ENCODE measurements at places on chromosomes 1 and 21.

GRCh38 chr1:88216441-88216840, 467.6 kb upstream of the PKN2 start:
- no peak for DNase-seq

- DNase-seq = no peak
Measured at GRCh38 chr1:105544475-105544874, 1512.0 kb upstream of the PRMT6 start.

DNA sequence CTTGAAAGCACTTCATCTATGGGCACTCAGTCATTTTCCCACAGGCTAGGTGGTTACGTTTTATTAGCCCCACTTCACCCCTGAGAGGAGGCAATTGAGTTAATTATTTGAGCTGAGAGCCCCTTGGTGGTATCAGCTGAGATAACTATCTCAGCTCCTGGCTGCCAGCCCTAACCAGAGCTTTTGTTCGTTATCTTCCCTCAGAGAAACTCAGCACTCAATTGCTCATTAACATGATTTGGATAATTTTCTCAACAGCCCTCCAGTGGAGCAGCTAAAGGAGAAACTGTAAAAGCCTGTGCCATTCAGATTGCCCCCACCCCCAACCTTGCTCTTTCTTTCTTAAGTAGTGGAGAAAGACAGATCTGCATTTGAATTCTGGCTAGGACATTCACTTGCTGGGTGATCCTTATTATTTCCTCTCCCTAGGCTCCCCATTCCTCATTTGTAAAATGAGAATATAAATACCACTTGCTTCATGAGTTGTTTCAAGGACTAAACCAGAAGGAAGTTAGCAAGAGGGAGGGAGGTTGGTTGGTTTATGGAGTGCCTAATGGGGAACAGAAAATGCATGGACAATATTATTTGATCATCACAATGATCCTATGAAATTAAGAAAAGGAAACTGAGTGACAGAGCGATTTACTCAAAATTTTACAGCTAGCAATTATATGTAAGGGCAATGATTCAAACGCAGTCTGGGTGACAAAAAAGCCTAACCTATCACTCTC, 218.7 kb upstream of the FGGY start:
- no peak for DNase-seq

- DNase-seq = no peak
Measured at GRCh38 chr1:31428436-31429221, 15.6 kb downstream of the SERINC2 start.

DNA sequence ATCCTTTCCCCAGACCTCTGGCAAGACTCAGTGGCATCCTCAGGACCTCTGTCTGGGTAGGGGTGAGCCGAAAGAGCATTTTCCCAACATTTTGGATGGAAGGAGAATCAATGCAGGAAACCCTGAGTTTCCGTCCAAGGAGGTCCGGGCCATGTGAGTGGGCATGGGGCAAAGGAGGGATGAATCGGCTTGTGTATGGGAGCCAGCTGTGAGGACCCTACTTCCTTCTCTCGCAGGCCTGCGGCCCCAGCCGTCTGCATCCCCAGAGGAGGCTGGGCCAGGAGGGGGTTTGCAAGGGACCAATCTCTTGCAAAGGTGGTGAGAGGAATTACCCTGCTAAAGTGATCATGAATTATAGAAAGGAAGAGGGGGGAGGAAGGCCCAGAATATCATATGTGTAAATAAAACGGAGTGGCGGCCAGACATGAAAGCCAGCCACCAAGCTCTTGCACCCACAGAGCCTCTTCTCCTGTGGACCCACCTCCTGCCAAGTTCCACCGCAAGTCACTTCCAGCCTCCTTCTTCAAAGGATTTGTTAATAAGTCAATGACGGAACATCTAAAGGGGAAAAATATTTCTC, 48.2 kb upstream of the POU3F1 start:
- DNase-seq = no peak

GRCh38 chr1:174556392-174556791, 108.6 kb downstream of the GPR52 start:
- DNase-seq = no peak

DNA sequence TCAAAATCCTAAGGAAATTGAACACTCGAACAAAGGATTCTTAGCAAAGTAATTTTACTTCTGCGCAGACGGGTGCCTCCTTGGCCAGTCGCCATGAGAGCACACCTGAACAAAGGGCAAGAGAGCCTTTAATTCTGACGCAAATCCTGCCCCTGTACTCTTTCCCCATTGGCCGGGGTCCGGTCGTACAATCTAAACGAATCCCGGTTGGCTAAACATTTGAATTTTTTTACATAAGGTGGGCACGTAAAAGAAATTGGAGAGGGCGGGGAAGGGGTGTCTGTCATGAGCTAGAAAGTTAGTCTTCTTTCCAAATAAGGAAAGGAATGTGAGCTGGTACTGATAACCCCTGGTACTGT, 8.2 kb upstream of the IL22RA1 start:
- no peak for DNase-seq

DNA sequence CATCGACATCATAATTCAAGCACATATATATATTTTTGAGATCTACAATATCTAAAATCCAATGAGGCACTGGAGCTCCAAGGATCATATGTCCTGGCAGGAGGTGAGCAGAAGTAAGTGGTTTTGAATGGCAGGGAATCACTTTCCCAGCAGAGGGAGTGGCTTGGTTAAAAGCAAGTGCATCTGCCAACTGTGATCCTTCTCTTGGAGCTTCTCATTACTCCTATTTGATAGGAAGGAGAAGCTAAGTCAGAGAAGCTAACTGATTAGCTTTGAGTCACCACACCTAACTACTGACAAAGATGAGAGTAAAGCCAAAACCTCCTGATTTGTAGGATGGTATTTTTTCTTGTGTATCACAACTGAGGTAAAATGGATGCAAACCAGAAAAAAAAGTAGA, 55.0 kb downstream of the ALG14 start:
- DNase-seq = no peak

GRCh38 chr1:215156232-215156631, 73.7 kb downstream of the KCNK2 start:
- no peak for DNase-seq

- DNase-seq = no peak
Measured at GRCh38 chr1:80767711-80768110, 1033.0 kb upstream of the ADGRL2 start.

- no peak for DNase-seq
Measured at GRCh38 chr1:107548276-107548675, 407.4 kb downstream of the NTNG1 start.

- no peak for DNase-seq
Measured at GRCh38 chr21:33449616-33450015, 30.2 kb downstream of the TMEM50B start.

- DNase-seq = no peak
Measured at GRCh38 chr21:37704751-37705150, 211.5 kb downstream of the KCNJ6 start.

All from right forelimb (tissue), 1 donor.